ENCODE measurements at places on chromosomes 1 and 21. TPM values are rescaled to one million over a fixed set of nuclear protein-coding genes. Genes with fewer than 3 reads are reported as not detected.
A peak's percentile ranks its signal among the peaks of the same experiment; 100 is the strongest.

VHLL gene
- total RNA-seq, result not detected

NECTIN4 gene
- total RNA-seq, result not detected

DIPK1A gene
- 8.7 TPM for total RNA-seq

DYNLT5 gene
- not detected for total RNA-seq

NBPF4 gene
- total RNA-seq, result not detected

WLS gene
- total RNA-seq, result not detected

CGN gene
- total RNA-seq, result 0.60 TPM

KCNJ9 gene
- not detected for total RNA-seq

KIAA0040 gene
- 31.5 TPM for total RNA-seq

SNRPE gene
- 47.2 TPM for total RNA-seq

SIKE1 gene
- 41.5 TPM for total RNA-seq

DNA sequence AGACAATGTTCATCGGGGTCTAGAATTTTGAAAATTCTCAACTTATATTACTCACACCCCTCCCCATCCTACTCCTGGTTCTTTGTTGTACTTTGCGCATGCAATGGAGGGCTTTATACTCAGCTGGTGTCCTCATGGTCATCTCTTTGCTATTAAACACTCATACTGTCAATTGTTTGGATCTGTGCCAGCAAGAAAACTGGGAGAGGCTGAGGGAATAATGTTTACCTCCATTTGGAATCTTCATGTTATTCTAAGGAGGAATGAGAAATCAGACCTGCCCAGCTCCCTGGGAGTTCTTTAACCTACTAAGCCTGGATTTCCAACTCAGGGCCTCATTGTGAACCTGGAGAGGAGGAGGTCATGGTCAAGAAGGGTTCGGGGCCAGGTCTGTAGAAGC is 143.9 kb upstream of the DNAH14 start:
- no peak overlapping the region for H3K4me3 ChIP-seq
- H3K27ac ChIP-seq, result no peak overlapping the region
- peaks cover 5% of the 10 kb centered on the region for H3K4me1 ChIP-seq
- peaks cover 9% of the 10 kb centered on the region for H3K27me3 ChIP-seq

DNA sequence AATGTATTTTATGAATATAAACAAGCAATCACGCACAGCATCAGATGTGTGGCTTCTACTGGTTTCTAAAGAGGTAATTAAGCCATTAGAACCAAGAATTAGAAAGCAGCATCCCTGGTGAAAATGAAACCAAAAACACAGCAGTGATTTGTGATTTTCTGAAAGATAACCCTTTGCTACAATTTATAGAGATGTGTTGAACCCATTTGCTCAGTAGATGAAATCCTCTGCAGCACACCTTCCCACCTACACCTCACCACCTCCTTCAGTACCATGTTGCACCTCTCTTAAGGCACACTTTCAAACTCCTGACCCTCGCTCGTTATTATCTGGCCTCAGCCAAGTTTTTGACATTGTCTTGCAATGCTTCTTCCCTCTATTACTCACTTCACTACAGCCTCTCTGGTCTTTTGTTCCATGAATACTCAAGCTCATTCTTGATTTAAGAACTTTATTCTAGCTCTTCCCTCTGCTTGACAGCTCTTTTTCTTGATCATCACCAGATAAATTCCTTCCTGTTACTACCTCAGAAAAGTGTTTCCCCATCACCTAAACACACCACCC is 38.6 kb downstream of the NSL1 start:
- H3K27me3 ChIP-seq, result no peaks in the 10 kb centered on the region
- H3K4me3 ChIP-seq, result peak overlapping the region; percentile 88
- peak overlapping the region; percentile 93 for H3K27ac ChIP-seq
- DNase-seq, result no peak

DNA sequence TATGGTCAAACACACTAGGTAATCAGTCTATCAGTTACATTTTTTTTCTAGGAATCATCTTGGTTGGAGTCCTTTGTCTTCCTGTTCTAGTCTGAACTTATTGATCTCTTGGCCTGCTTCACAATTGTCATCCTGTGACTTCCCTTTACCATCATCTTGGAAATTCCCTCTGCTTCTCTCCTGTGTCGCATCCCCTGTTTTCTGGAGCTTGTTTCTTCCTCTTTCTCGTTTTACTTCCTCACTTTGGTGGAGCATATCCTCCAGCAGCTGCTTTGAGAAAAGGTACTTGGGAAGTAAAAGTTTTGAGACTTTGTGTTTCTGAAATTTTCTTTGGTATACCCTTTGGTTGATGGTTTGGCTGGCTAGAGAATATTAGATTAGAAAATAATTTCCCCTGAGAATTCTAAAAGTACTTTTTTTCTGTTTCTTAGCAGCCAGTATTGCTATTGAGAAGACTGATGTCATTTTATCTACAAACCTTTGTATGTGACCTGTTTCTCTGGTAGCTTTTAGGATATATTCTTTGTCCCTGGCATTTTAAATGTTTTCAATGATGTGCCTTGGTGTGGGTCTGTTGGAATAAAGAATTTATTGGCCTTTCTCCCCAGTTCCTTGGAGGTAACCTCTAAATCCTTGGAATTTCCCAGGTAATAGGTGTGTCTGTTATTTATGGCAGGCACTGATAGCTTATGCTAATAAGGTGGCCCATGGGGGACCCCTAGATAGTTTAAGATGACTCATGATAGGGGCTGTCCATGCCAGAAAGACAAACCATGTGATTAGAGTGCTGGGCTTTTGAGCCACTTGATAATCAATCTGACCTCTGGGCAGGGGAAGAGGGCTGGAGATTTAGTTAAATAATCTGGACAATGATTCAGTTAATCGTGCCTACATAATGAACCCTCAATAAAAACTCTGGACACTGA is 6.1 kb upstream of the MYCL start:
- H3K4me3 ChIP-seq, result no peak overlapping the region
- H3K36me3 ChIP-seq, result peaks cover 7% of the 10 kb centered on the region
- no peaks in the 10 kb centered on the region for H3K4me1 ChIP-seq
- peaks cover 36% of the 10 kb centered on the region for H3K27me3 ChIP-seq

GRCh38 chr1:76770979-76771378 is 96.3 kb upstream of the ST6GALNAC5 start:
- H3K4me1 ChIP-seq, result no peaks in the 10 kb centered on the region
- H3K27ac ChIP-seq, result no peak overlapping the region
- H3K27me3 ChIP-seq, result peaks cover under 1% of the 10 kb centered on the region
- H3K4me3 ChIP-seq, result no peak overlapping the region
- no peak for DNase-seq
- H3K36me3 ChIP-seq, result no peaks in the 10 kb centered on the region

DNA sequence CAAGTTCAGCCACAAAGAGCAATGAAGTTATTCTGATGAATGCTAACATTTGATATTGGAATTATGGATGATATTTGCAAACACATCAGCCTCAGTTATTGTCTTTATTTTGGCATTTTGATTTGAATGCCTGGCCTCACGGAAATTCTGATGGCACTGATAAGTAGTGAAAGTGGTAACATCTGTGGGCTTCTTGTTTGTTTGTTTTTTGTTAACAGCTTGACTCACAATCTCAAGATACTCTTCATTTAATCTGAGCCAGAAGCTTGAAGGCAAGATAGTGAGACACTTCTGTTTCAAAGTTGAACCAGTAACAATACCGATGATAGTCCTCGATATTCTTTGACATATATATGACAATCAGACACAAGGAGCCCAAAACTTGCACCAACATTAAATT is 182.9 kb upstream of the NFIA start:
- no peak overlapping the region for H3K4me3 ChIP-seq
- H3K27me3 ChIP-seq, result peaks cover 16% of the 10 kb centered on the region
- no peaks in the 10 kb centered on the region for H3K36me3 ChIP-seq
- H3K27ac ChIP-seq, result no peak overlapping the region

DNA sequence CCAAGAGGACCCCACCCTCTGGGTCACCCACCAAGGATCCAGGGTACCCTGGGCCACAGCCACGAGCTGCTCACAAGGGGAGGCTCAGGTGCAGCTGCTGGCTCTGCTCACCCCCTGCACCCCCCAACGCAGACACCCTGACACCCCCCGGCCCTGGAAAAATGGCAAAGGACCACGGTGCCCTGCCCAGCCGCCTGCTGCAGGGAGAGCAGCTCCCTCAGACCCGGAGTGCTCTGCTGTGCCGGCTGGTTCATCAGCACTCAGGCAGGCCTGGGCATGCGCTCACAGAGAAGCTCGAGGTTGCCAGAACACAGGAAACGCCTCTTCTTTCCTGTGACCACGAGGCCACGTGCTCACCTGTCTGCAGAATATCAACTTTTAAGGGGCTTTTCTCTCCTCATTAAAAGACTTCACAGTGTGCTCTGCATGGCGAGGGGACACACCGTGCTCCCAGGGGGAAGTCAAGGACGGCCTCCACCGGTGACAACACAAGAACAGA is 4.3 kb upstream of the C1QTNF12 start:
- H3K27ac ChIP-seq, result peak overlapping the region; percentile 92
- no peaks in the 10 kb centered on the region for H3K27me3 ChIP-seq
- DNase-seq, result peak; percentile 61
- H3K36me3 ChIP-seq, result no peaks in the 10 kb centered on the region
- H3K4me3 ChIP-seq, result peak overlapping the region; percentile 68

GRCh38 chr1:165279882-165280281 is 76.6 kb downstream of the LMX1A start:
- H3K4me1 ChIP-seq, result no peaks in the 10 kb centered on the region
- no peaks in the 10 kb centered on the region for H3K36me3 ChIP-seq
- H3K4me3 ChIP-seq, result no peak overlapping the region
- no peak for DNase-seq
- H3K27me3 ChIP-seq, result peaks cover 48% of the 10 kb centered on the region

GRCh38 chr1:226457307-226457712 is 49.4 kb upstream of the PARP1 start:
- peak overlapping the region; percentile 66 for H3K27ac ChIP-seq
- peak overlapping the region; percentile 84 for H3K4me3 ChIP-seq
- H3K27me3 ChIP-seq, result peaks cover 6% of the 10 kb centered on the region
- peaks cover 8% of the 10 kb centered on the region for H3K4me1 ChIP-seq
